NCI-H69 (cell line): ENCODE measurements at places on chromosomes 1 and 21.

DNA sequence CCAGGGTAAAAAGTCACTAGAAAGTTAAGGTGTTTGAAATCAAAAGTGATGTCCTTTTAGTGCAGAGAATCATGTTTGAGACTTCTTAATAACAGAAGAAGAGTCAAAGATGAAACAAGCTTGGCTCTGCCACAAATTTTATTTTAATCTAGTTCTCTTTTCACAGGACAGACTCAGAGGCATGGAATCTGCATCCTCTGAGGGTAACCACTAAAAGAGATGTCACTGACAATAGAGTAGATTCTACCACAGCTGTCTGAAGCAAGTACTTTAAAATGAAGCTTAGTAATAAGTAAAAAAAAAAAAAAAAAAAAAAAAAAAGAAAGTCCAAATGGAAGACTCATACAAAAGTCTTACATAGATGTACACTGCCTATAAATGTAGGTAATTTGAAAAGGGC, 519.7 kb upstream of the PRMT6 start:
- DNase-seq, result no peak

GRCh38 chr1:81414488-81415015, 386.2 kb upstream of the ADGRL2 start:
- DNase-seq, result no peak

- no peak for DNase-seq
These were observed 4.3 kb downstream of the NTMT2 start for GRCh38 chr1:170150016-170150415.

DNA sequence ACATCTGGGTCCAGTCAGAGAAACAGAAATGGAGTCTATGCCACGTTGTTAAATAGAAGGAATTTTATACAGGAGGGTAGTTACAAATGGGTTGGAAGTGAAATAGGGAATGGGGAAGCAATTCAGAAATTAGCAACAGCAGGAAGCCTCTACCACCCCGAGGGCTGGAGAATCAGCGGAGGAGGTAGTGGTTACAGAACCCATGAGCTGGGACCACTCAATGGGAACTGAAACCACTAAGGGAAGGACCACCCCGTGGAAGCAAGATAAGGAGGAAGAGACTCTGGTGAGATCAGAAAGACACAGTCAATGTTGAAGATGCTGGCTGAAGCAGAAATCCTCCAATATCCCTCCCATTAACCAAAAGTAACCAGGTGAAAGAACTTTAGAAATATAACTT, 15.5 kb upstream of the MAST2 start:
- no peak for DNase-seq

GRCh38 chr1:2326524-2326923, 64.8 kb downstream of the MORN1 start:
- DNase-seq, result peak; percentile 5

GRCh38 chr1:247338723-247339275, 7.1 kb upstream of the ZNF496 start:
- no peak for DNase-seq

DNA sequence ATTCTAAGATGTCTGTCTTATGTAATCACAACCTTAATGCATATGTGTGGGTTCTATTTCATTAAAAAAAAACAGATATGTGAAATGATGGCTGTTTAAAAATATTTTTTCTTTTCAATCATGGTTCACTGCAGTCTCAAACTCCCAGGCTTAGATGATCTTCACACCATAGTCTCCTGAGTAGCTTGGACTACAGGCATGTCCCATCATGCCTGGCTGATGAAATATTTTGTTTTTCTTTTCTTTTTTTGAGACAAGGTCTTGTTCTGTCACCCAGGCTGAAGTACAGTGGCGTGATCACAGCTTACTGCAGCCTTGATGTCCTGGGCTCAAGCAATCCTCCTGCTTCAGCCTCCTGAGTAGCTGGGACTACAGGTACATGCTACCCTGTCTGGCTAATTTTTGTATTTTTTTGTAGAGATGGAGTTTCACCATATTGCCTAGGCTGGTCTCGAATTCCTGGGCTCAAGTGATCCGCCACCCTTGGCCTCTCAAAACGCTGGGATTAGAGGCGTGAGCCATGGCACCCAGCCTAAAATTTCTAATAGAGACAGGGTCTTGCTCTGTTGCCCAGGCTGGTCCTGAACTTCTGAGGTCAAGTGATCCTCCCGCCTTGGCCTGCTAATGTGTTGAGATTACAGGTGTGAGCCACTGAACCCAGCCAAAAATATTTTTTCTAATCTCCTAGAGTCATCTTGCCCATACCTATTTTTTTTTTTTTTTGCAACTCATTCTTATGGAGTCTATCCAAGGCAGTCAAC, 67.6 kb downstream of the GIPC2 start:
- DNase-seq, result no peak

DNA sequence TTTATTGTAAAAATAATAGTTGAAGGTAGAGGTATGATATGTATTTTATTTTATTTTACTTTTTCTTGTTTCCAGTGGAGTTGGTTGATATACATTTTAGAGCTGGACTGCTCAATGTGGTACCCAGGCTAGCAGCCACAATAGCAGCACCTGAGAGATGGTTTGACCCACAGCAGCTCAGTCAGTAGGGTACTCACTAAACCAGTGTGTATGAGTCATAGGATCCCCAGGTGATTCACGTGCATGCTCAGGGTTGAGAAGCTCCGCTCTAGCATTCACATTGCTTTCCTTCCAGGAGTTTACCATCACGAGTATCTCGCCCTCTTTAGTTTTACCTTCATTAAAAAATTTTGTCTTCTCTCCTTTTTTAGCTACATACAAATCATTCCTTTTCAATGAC, 96.0 kb upstream of the PAXBP1 start:
- DNase-seq, result no peak

GRCh38 chr1:10692401-10693021, 103.9 kb downstream of the CASZ1 start:
- peak; percentile 3 for DNase-seq

- DNase-seq, result peak; percentile 16
These were observed 104.3 kb upstream of the KRTAP19-8 start for GRCh38 chr21:31142600-31142999.

GRCh38 chr1:231194476-231194842, 32.6 kb downstream of the TRIM67 start:
- no peak for DNase-seq
